ENCODE measurements at places on chromosomes 12 and 14.

GRCh38 chr14:41303506-41303905 is 303.2 kb upstream of the LRFN5 start:
- no peak for DNase-seq

GRCh38 chr14:60981633-60982455 is 799 bp downstream of the SLC38A6 start:
- DNase-seq = no peak

GRCh38 chr12:2169940-2170339 is 117.2 kb downstream of the CACNA1C start:
- DNase-seq = no peak

DNA sequence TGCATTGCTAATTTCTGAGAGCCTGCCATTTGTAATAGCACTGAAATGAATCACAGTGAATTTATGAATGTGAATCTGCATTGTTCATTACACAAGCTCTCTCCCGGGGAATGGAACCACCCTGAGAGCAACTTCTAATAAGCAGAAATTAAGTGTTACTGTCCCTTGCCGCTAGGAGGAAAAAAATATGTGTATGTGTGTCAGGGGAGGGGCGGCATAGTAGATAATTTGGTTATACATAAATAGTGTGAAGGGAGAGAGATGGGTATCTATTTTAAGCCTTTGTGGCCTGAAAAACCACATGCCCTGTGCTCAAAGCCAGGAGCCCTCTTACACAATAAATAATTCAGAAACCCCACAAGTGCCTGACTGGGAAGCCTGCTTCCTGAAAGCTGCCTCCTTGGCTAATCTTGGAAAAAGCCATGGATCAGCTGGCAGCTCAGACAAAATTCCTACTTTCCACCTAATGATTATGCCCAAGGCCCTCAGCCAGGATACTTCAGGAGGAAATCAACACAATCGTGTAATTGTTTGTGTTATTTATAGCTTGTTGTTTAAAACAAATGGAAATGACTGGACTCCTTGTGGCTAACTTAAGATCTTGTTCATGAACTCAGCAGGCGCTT is 366.2 kb upstream of the KITLG start:
- no peak for DNase-seq

All from CD4-positive, alpha-beta T cell treated with Interferon alpha-2 for 1 hour (primary cell).